Activated T-helper 1 cell treated with Interleukin-2 at 50 U/mL for 16 hours (primary cell): ENCODE measurements at places on chromosomes 7 and 10.
A peak's percentile ranks its signal among the peaks of the same experiment; 100 is the strongest.

DNA sequence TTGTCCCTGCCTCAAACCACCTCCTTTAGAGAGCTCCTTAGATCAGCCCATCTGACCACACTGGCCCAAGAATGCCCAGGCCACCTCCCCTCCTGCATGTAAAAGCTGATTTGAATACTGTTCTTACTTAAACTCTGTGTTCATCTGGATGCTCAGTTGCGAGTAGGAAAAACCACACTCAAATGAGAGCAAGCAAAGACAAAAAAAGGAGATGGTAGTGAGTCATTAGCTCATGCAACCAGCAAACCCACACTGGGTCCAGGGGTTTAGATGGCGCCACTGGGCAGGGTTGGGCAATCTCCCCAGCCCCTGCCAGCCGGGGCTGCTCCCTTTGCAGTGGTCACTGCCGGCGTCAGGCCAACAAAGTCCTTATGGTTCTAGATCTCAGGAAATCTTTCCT, 32.7 kb downstream of the TSPAN15 start:
- no peak for DNase-seq

DNA sequence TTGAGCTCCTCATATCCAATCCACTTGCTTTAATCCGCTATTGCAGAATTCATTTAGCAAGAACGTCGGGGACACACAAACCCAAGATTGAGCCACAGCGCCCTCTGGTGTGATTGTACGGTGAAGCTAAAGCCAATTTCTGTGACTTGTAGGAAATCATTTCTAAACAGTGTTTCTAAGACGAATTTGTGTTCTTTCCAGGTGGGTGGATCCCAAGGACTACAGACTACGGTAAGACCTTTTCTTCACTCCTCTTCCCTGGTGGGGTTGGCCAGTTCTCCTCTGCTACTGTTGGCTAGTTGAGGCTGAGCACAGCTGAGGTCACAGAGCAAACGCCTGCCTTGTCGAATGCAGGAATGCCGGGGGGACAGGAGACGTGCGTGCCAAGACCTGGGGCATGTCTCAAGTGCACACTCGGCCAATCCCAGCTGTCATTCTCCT, 5.2 kb downstream of the DMBT1 start:
- peak; percentile 47 for DNase-seq

GRCh38 chr10:117204316-117204715, 7.0 kb downstream of the KCNK18 start:
- no peak for DNase-seq

GRCh38 chr7:155665957-155666287, 21.5 kb downstream of the RBM33 start:
- no peak for DNase-seq

DNA sequence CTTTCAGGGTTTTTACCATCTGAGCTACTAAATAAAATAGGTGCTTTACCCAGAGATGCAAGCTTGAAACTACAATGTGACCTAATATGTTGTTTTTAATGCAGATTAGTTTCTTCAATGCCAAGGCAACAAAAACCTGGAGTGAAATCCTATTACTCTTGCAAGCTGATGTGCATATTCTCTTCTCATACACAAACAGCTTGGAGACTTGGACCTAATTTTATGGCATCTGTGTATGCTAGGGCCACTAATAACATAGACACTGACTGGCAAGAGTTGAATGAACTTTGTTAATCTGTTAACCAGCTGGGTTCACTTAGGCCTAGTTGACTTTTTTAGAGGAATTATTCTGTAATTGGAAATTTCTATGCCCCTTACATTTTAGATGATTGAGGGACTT, 23.4 kb upstream of the SMIM30 start:
- DNase-seq = no peak

DNA sequence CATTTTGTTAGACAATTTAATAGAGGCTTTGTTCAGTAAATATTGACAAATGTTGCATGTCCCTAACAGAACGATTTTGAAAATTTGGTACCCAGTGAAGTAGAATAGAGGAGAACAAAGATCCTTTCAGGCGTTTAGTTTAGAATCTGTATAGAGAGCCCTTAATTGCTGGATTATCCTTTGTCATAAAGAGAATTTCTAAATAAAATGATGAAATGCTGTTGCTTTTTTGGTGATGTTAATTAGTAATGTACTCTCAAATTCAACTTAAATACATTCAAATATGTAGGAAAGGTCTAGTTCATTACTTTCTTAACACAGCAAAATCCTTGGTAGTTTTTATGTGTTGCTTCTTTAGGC, 1.2 kb downstream of the LUC7L2 start:
- DNase-seq = no peak

DNA sequence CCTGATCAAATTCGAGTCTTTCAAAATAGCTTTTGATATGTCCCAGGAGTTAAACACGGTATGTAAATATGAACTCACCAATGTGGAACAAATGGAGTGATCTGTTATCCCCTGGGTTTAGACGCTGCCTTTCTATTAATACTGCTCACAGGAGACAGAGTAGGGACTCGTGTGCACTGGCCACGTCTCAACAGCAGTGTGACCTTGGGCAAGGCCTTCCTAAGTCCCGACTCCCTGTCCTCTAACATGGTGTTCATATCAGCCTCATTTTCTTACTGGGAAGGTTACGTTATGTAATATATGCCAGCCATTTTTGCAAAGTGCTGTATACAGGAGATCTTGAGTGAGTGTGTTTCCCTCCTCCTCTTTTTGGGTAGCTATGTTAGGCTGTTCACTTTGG, 1.8 kb downstream of the WDR37 start:
- DNase-seq = no peak

GRCh38 chr10:65751218-65751617, 1174.6 kb upstream of the LRRTM3 start:
- DNase-seq = no peak
